T-helper 17 cell (primary cell): ENCODE measurements at places on chromosomes 16 and 17. TPM values are rescaled to one million over a fixed set of nuclear protein-coding genes. Genes with fewer than 3 reads are reported as not detected.

DNA sequence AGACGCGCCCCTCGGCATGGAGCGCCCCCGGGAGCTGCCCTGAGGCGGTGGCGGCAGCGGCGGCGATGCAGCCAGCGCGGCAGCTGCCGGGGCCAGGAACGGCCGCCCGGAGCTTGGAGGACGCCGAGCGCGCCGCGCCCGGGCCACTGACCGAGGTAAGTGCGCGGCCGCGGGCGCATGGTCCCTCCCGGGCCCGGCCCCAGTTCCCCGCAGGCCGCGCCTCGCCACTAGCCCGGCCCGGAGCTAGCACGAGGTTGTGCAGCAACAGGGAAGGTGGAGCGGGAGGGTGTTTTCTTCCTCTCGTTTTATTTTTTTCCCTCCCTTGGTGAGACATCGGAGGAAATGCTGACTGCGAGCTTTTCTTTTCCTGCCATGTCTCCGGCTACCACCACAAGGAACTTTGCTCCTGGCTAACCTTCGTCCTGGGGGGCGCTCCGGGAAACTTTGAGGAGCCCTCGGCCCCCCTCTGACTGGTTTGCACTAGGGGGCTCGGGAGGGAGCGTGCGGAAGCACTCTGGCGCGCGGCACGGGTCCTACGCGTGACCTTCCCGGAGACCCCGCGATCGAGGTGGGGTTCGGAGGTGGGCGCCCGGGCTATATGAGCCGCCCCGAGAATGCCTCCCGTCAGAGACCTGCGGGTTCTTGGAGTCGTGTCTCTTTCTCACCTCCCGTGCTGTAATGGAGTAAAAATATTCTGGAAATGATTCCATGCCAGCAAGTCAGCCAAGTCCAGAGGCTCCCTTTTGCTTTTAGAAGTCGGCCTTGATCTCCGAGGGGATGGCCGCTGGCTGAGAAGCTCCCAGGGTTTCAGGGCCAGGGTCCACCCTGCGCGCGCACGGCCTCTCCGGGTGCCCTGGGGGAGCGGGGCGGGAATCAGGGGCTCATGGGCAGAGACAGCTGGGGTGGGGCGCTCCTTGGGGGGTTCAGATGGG, 868 bp downstream of the KCNJ12 start:
- DNase-seq: no peak

DNA sequence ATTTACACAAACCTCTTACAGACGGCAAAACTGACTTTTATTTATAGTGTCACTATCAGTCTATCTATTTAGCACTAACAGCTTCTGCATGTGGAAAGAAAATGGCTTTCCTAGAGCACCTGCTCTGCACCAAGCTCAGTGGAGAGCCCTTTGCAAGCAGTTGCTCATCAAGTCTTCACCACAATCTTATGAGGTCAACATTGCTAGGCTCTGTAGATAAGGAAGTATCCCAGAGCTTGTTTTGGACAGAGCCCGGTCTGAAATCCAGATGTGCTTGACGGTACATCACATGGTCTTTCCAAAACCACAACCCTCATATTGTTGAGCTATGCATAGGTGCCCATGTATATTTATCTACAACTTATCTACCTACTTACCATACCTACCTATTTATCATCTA, 572.7 kb upstream of the CDH5 start:
- no peak for DNase-seq

DNA sequence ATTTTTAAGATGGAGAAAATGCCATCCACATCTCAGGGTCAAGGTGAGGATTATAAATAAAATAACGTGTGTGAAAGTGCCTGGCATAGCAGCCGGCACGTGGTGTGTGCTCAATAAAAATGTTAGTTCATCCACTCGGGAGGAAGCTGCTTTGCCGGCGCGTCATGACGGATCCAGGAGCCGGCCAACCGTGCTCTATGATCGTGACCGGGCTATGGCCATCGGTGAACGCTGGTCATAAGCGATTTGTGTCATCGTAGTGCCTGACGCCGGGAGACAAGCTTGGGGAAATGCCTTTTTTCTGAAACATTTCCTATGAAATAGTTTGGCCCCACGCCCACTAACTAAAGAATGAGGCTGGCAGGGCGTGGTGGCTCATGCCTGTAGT, 74.0 kb downstream of the CMC2 start:
- DNase-seq: no peak

- DNase-seq: no peak
These were observed 218.2 kb downstream of the TMEM114 start for GRCh38 chr16:8372141-8372540.

DNA sequence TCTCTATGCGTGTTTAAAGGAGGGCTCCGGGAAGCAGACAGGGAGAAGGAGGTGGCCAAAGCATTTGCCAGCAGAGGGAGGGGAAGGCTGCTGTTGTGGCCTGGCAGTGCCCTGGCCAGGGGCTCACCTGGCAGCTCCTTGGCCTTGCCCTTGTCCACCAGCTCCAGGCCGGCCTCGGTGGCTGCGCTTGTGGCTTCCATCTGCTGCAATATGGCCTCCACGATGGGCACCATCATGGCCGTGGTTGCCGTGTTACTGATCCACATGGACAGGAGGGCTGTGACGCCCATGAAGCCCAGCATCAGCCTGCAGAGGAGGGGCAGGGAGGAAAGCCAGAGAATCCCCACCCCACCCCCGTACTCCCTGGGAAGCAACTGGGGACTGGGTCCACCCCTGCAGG, 9.4 kb downstream of the SLC13A5 start:
- no peak for DNase-seq

DNA sequence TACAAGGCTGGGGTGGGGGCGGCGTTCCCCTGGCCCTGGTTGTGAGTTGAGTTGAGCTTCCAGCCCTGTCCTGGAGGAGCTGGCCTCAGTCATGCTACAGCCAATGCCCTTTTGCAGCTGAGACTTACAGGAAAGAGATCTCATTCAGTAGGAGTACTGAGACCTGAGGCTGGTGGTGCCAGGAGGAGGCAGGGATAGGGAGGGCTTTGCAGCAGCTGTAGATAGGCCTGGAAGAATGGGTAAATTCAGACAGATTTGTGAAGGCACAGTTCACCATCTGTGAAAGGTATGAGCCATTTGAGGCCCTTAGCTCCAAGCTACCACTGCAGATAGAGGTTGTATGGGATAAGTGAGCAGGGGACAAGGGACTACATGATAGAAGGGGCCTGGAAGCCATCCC, 5.6 kb downstream of the STX4 start:
- no peak for DNase-seq

The DHRS11 gene
- total RNA-seq: 3.8 TPM

The CHD9NB gene
- total RNA-seq: 0.31 TPM

The OVCA2 gene
- 35.2 TPM for total RNA-seq

The SLC13A2 gene
- not detected for total RNA-seq

The TMEM88 gene
- total RNA-seq: 31.3 TPM

The MXRA7 gene
- 8.0 TPM for total RNA-seq

The NUP85 gene
- 75.3 TPM for total RNA-seq

The CACNG5 gene
- not detected for total RNA-seq

The CCL17 gene
- not detected for total RNA-seq

The CDH3 gene
- 0.42 TPM for total RNA-seq

The ZNF689 gene
- total RNA-seq: 8.3 TPM
